ENCODE measurements at places on chromosomes 16 and 17. TPM values are rescaled to one million over a fixed set of nuclear protein-coding genes. Genes with fewer than 3 reads are reported as not detected.

NEUROD2 gene
- polyA plus RNA-seq = 0.08 TPM

EFCAB3 gene
- polyA plus RNA-seq = 0.28 TPM

ZNF232 gene
- 54.4 TPM for polyA plus RNA-seq

GRCh38 chr16:87678618-87679017, 76.3 kb downstream of the JPH3 start:
- DNase-seq = no peak

- DNase-seq = peak; percentile 93
Observed at GRCh38 chr16:30893744-30894539, at the start of gene BCL7C. Gene BCL7C (minus strand): TSS chr16:30894077. CDS start chr16:30893944, 133 bp downstream.

DNA sequence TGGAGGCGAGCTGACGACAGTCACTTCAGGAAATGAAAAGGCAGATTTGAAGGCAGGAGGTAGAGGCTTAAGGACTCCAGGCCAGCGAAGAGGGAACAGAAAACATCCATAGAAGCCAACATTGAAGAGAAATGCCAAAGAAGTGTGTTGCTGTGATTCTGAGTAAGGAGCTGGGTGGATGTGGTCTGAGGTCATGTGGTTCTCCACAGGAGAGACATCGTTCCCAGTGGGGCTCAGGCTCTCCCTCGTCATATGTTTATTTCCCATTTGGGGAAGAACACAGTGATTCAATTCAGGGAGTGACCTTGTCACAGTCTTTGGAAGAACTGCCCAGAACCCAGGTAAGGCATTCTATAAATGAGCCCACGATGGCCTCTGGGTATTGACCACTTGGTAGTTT, 6.6 kb upstream of the PMP22 start:
- DNase-seq = no peak

GRCh38 chr16:4940719-4941118, 3.8 kb upstream of the PPL start:
- no peak for DNase-seq

- no peak for DNase-seq
Observed at GRCh38 chr17:42507671-42508070, 28.4 kb upstream of the NAGLU start.
